ENCODE measurements at places on chromosomes 5 and 9. TPM values are rescaled to one million over a fixed set of nuclear protein-coding genes. Genes with fewer than 3 reads are reported as not detected.

Gene TMC1
- 0.99 TPM for total RNA-seq

Gene STC2
- 28.9 TPM for total RNA-seq

Gene WDR38
- 0.07 TPM for total RNA-seq

Gene RNF224
- total RNA-seq, result 0.07 TPM

Gene LHX3
- not detected for total RNA-seq

Gene BTNL3
- total RNA-seq, result not detected

Gene RASEF
- 0.07 TPM for total RNA-seq

Gene LCNL1
- not detected for total RNA-seq

Gene FAM221B
- not detected for total RNA-seq

Gene OR1J2
- total RNA-seq, result not detected

Gene RASGRF2
- total RNA-seq, result 9.4 TPM

Gene MEF2C
- total RNA-seq, result 33.2 TPM

Gene PCDHGA11
- total RNA-seq, result 8.7 TPM

Gene NME5
- total RNA-seq, result 1.1 TPM

Gene FBP2
- not detected for total RNA-seq

Gene OR1Q1
- not detected for total RNA-seq

Gene CCNB1
- total RNA-seq, result 260 TPM

Gene GFI1B
- not detected for total RNA-seq

Gene FGF1
- total RNA-seq, result not detected

Gene NUTM2F
- not detected for total RNA-seq

Gene NUTM2G
- total RNA-seq, result not detected

Gene CHSY3
- total RNA-seq, result 2.1 TPM

Gene PPP2R2B
- not detected for total RNA-seq

Gene AJM1
- 0.66 TPM for total RNA-seq

Gene PCDHGA2
- 0.79 TPM for total RNA-seq

Gene SHC3
- total RNA-seq, result 6.3 TPM

Gene STK32A
- total RNA-seq, result 0.18 TPM

Gene PLAC8L1
- total RNA-seq, result not detected

Gene SHB
- total RNA-seq, result 20.2 TPM

Gene PCA3
- total RNA-seq, result 1.2 TPM

Gene ABO
- not detected for total RNA-seq

Gene CLTA
- total RNA-seq, result 264 TPM

Gene SEMA6A
- 0.35 TPM for total RNA-seq

Gene PDE8B
- total RNA-seq, result not detected

Data from pulmonary artery endothelial cell (primary cell).